ENCODE measurements at places on chromosomes 6 and 20.

- no peak overlapping the region for H3K27ac ChIP-seq
- no peaks in the 10 kb centered on the region for H3K27me3 ChIP-seq
- no peak overlapping the region for H3K4me3 ChIP-seq
- H3K4me1 ChIP-seq, result peaks cover 36% of the 10 kb centered on the region
- no peak for DNase-seq
- peaks cover 18% of the 10 kb centered on the region for H3K36me3 ChIP-seq
These were observed 120.1 kb downstream of the SLC23A2 start for GRCh38 chr20:4881006-4881730.

DNA sequence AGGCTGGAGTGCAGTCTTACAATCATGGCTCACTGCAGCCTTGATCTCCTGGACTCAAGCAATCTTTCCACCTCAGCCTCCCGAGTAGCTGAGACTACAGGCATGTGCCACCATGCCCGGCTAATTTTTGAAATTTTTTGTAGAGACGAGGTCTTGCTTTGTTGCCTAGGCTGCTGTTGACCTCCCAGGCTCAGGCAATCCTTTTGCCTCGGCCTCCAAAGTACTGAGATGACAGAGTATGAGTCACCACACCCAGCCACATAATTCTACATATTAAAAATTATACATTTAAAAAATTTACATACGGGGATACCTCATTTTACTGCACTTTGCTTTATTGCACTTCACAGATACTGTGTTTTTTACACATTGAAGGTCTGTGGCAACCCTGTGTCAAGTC lies 115.1 kb downstream of the MAN1A1 start:
- no peak overlapping the region for H3K27ac ChIP-seq
- H3K27me3 ChIP-seq, result peaks cover 3% of the 10 kb centered on the region
- DNase-seq, result no peak
- H3K36me3 ChIP-seq, result peaks cover 5% of the 10 kb centered on the region

- peaks cover 13% of the 10 kb centered on the region for H3K36me3 ChIP-seq
- no peak overlapping the region for H3K27ac ChIP-seq
- no peaks in the 10 kb centered on the region for H3K27me3 ChIP-seq
- no peak overlapping the region for H3K4me3 ChIP-seq
- peak; percentile 28 for DNase-seq
- peaks cover 32% of the 10 kb centered on the region for H3K4me1 ChIP-seq
These were observed 27.3 kb downstream of the MANBAL start for GRCh38 chr20:37316775-37317170.

- no peak overlapping the region for H3K27ac ChIP-seq
- H3K4me3 ChIP-seq, result no peak overlapping the region
- H3K36me3 ChIP-seq, result no peaks in the 10 kb centered on the region
- peaks cover 55% of the 10 kb centered on the region for H3K4me1 ChIP-seq
These were observed 3.1 kb downstream of the ZHX3 start for GRCh38 chr20:41314386-41314785.
